NCI-H187 treated with DMSO at 0.1 percent for 48 hours (cell line): ENCODE measurements at places on chromosomes 4 and X.

DNA sequence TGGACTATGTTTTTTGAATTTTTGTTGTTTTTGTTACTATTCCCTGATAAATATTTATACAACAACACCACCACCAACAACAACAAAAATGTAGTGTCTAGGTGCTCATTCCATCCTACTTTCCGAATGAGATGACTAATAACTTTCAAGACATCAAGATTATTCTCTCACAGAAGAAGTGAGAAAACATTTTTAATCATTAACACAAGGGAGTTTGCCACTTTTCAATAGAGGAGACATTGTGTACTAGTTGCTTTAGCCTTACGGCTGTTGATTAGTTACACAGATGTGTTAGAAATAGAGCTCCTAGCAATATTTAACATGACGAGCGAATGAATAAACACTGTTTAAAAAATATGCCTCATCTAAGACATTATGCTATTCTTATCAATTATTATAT, 898.8 kb downstream of the C4orf33 start:
- DNase-seq, result no peak

DNA sequence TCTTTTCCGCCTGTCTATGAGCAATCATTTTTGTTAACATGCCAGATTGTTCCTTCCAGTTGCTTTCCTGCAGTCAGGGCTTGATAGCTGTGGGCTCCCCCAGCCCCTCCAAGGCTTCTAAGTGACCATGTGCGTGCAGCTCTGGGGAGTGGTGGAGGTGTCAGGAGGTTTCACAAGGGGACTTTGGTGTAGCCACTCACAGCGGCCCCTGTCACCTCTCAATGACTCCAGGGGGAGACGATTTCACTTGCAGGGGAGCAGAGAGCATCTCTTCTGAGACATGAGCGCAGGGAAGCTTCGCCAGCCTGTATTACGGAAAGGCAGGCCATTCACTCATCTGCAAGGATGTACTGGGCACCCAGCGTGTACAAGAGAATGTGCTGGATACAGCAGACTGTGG, 3.1 kb upstream of the GPR78 start:
- no peak for DNase-seq

DNA sequence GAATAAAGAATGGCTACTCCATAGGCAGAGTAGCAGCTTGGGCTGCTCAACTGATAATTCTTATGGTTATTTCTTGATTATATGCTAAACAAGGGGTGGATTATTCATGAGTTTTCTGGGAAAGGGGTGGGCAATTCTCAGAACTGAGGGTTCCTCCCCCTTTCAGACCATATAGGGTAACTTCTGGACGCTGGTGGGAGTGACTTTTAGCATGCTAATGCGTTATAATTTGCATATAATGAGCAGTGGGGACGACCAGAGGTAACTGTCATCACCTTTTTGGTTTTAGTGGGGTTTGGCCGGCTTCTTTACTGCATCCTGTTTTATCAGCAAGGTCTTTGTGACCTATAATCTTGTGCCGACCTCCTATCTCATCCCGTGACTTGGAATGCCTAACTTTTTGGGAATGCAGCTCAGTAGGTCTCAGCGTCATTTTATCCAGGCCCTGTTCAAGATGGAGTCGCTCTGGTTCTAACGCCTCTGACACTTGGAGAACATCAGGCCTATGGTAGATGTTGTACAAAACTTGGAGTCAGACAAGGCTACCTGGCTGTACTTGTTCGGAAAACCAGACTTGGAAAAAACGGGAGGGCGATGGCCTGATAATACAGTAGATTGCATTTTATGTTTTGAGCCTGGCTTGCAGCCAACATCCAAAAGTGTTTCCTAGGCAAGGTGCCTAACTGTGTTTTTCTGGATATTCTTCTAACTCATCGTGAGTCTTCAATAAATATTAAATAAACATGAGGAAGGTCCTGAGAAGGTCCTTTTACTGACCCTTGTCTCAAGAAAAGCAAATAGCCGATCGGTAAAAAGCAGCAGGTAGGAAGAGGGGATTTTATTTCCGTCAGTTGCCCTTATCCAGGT, 1.8 kb upstream of the TMEM164 start:
- no peak for DNase-seq

DNA sequence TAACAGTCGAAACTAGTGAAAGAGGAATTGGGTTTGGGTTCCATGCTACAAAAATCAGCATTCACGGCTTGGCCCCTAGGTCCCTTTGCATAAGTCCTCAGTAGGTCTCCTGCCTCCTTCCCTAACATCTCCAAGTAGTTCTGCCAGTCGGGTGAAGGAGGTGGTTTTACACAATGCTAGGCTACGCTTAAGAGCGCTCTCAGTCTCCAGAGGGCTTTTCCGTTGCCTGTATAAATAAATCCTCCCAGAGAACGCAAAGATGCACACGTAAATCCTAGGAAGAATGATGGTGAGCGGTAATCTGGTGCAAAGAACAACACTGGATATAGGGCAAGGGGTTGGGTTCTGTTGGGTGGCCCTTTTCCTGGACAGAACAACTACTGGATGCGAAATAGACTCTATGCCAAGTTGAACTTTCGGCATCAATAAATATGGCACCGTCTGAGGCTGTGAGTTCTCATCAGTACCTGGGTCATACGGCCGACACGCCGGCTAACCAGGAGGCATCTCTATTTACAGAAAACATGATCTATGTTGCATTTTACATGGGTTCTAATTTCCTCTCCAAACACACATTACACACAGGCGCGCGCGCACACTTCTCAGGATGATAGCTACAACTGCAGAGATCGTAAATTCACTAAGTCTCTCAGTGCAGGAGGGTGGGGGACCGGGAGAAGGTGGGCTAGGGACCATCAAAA, 1.3 kb downstream of the CAMK2D start:
- no peak for DNase-seq

GRCh38 chrX:102029026-102029425, 96.5 kb upstream of the TCEAL2 start:
- DNase-seq, result no peak

- DNase-seq, result no peak
These were observed 3.4 kb downstream of the ARX start for GRCh38 chrX:25012433-25012735.

DNA sequence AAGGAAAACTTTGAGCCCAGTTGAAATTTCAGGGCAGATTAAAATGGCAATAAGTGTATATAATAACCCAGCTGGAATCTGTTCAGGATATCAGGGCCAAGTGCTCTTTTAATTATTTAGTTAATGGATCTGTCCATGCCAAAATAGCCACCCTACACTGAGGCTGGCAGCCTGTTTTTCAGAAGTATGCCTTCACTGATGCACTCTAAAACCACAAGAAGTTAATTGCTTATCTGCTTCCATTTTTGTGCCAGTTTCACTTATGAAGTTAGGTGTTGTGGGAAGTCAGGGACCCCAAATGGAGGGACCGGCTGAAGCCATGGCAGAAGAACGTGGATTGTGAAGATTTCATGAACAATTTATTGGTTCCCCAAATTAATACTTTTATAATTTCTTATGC, 960.3 kb downstream of the C4orf33 start:
- no peak for DNase-seq

DNA sequence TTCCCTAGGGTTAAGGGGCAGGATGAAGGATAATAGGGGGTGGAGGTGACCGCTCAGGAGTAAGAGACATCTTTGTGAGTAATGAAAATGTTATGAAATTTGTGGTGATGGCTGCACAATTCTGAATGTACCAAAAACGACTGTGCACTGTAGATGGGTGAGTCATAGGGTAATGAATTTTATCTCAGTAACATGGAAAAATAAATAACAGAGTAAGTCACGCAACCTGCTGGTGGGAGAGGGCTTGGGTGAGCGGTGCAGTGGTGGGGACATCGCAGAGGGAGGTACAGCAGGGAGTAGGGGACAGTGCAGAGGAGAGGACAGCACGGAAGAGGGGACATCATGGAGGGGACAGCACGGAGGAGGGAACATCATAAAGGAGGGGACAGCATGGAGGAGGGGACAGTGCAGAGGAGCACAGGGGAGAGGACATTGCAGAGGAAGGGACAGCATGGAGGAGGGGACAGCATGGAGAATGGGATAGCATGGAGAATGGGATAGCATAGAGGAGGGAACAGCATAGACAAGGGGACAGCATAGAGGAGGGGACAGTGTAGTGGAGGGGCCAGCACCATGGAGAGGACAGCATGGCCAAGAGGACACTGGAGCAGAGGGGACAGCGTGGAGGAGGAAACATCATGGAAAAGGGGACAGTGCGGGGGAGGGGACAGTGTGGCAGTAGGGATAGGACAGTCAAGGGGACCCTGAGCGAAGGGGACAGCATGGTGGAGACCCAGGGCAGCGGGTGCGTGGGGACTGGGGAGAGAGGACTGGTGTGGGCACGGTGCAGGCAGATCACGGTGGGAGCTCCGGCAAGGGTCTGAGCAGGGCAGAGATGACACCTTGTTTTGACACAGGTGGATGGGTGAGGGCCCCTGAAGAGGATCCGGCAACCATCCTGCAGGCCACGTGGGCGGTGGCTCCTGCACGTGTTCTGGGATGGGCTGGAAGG, 68.5 kb upstream of the MXD4 start:
- DNase-seq, result no peak

GRCh38 chrX:154486052-154486395, 391 bp downstream of the UBL4A start:
- no peak for DNase-seq

DNA sequence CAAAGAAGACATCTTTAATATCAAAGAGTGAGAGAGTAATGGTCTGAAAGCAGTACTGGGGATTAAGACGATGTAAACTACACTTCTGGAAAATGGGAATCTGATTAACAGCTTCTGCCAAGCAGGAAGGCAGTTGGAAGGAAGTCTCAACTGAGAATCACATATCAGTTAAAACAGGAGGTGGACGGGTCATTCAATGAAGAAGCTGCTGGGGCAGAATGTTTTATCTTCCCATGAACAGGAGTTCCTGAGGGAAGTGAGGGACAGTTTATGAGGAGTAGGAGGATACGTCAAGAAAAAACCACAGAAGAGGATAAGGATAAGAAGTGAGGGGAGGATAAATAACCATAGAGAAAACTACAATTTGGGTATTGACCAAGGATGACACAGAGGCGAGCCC, 38.7 kb upstream of the MAGEA10 start:
- DNase-seq, result no peak

DNA sequence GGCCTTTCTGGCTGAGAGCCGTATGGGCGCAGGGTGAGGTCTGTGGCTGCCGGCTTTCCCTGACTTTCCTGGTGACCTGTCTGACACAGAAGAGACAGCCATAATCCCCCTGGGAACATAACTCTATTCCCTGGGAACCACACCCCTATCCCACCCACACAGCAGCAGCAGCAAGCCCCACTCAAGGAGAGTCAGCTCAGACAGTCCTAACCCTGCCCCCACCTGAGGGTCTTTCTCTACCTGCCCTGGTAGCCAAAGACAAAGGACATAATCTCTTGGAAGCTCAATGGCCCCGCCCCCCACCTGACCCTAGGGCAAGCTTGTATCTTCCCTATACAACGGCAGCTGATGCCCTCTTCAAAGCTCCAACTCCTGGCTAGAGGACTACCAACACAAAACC, 74.6 kb downstream of the PABPC4L start:
- DNase-seq, result no peak

GRCh38 chrX:37746218-37746941, 33.5 kb upstream of the CYBB start:
- no peak for DNase-seq

GRCh38 chr4:163344147-163345125, 744 bp downstream of the NPY5R start:
- no peak for DNase-seq

- DNase-seq, result no peak
These were observed 3.7 kb upstream of the SH3TC1 start for GRCh38 chr4:8195431-8195830.
